ENCODE measurements at places on chromosomes 3 and 15.
A peak's percentile ranks its signal among the peaks of the same experiment; 100 is the strongest.

DNA sequence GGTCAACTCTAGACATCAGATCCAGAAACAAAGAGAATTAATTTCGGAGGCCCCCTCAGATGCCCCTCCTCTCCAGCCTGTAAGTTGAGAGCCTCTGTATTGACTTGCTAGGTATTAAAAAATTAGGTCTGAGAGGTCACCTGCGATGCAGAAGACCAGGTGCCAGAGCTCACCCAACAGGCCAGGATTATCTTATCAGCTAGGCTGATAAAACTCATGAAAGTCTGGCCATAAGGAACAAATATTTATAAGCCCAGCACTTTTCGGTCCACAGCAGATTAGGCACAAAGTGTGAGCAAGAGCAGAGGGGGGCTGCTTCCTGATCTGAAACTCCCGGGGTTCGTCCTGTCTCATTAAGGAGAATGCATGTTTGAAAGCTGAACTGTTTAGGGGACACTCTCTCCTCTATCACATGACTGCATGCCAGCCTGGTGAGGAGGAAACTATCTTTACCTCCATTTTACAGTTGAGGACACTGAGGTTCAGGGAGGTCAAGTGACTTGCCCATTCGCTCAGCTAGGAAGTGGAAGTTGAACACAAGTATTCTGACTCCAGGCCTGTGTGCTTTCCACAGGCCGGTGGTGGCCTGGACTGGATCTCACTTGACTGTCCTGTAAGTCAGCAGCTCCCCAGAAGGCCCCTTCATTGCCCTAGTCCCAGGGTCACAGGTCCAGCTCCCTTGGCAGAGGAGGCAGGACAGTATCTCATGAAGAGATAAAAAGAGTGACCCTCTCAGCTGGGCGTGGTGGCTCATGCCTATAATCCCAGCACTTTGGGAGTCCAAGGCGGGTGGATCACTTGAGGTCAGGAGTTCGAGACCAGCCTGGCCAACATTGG, 39.6 kb upstream of the MAGEF1 start:
- DNase-seq, result no peak

- DNase-seq, result no peak
Measured at GRCh38 chr3:54994111-54994513, 66.3 kb upstream of the LRTM1 start.

GRCh38 chr3:153572165-153572564, 410.1 kb downstream of the RAP2B start:
- no peak for DNase-seq

GRCh38 chr3:11622586-11623550, 20.8 kb downstream of the VGLL4 start:
- DNase-seq, result no peak

GRCh38 chr3:44439499-44440295, 37.8 kb downstream of the ZNF445 start:
- DNase-seq, result peak; percentile 43

- DNase-seq, result no peak
Measured at GRCh38 chr15:58260205-58260724, 122.1 kb downstream of the AQP9 start.

GRCh38 chr3:68964694-68965093, 32.3 kb upstream of the TAFA4 start:
- no peak for DNase-seq

- no peak for DNase-seq
Measured at GRCh38 chr15:90189781-90190467, 11.2 kb upstream of the SEMA4B start.

DNA sequence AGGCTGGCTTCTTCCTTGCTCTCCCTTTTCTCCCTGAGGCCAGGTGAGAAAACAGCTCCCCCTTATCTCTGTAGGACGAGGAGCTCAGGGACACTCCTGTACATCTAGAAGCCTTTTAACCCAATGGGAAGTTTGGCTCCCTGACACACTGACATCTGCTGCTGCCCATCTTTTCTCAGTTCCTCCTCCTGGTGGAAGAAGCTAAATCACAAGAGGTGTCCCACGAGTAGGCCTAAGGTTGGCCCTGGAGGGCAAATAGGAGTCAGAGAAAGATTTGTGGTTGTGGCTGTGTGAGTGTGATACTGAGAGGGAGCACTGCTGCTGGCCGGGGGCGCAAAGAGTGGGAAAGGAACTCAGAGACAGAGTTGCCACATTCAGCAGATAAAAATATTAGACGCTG, 49.5 kb downstream of the ARHGAP31 start:
- no peak for DNase-seq

GRCh38 chr3:149902498-149903139, 68.1 kb downstream of the PFN2 start:
- DNase-seq, result no peak

GRCh38 chr3:130755666-130756065, 9.0 kb upstream of the PIK3R4 start:
- DNase-seq, result no peak
